ENCODE measurements at places on chromosomes 2 and 18.
A peak's percentile ranks its signal among the peaks of the same experiment; 100 is the strongest.

DNA sequence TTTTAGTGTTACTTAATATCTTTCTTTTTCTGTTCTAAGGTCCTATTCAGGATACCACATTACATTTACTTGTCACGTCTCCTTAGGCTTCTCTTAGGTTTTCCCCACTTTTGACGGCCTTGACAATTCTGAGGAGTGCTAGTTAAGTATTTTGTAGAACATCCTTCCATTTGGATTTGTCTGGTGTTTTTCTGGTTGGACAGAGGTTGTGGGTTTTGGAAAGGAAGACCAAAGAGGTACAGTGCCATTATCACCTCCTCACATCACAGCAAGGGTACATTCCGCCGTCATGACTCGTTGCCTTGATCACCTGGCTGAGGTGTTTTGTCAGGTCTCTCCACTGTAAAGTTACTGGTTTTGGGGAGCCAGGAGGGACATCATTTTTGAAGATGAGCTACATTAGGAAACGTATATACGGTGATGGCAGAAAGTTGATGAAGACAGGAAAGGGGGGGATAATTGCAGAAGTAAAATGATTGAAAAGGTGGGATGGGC lies 88.4 kb upstream of the TMEM247 start:
- DNase-seq, result no peak

DNA sequence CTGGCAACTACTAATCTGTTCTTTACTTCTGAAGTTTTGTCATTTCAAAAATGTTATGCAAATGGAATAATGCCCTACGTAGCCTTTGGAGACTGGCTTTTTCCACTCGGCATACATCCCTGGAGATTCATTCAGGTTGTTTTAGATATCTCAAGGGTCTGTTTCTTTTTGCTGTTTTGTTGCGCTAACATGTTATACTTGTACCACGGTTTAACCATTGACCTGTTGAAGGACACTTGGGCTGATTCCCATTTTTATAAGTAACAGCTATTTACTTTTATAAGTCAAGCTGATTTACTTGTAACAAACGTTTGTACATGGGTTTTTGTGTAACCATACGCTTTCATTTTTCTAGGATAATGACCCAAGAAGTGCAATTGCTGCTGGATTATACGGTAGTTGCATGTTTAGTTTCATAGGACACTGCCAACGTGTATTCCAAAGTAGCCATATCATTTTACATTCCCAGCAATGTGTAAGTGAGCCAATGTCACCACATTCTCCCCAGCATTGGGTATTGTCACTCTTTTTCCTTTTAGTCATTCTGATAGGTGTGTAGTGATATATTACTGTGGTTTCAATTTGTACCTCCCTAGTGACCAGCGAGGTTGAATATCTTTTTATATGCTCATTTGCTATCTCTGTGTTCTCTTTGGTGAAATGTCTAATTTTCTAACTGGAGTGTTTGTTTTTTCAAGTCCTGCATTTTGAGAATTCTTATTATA lies 36.5 kb upstream of the STAT4 start:
- DNase-seq, result no peak

DNA sequence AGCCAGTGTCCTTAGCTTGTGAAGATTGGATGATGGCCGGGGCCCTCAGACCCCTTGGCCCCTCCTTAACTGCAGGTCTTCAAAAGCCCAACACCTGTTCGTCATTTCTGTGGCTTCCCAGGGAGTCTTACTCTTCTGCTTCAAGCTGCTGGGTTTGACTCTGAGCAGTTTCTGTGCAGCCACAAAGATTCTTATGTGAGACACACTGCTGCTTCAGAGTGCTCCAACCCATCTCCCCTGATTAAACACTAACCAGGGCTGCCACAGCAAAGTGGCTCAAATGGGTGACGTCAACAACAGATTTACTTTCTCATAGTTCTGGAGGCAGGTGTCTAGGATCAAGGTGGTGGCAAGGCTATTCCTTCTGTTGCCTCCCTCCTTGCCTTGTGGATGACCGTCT lies 40.8 kb downstream of the TSN start:
- no peak for DNase-seq

GRCh38 chr2:54675738-54676137 lies 47.7 kb upstream of the EML6 start:
- no peak for DNase-seq

GRCh38 chr2:159561786-159562185 lies 54.6 kb downstream of the BAZ2B start:
- no peak for DNase-seq

- no peak for DNase-seq
Observed at GRCh38 chr18:6444466-6445228, 29.9 kb upstream of the L3MBTL4 start.

GRCh38 chr2:174529916-174530315 lies 43.1 kb upstream of the GPR155 start:
- DNase-seq, result no peak

- DNase-seq, result no peak
Observed at GRCh38 chr18:26414901-26415440, 133.4 kb downstream of the KCTD1 start.

DNA sequence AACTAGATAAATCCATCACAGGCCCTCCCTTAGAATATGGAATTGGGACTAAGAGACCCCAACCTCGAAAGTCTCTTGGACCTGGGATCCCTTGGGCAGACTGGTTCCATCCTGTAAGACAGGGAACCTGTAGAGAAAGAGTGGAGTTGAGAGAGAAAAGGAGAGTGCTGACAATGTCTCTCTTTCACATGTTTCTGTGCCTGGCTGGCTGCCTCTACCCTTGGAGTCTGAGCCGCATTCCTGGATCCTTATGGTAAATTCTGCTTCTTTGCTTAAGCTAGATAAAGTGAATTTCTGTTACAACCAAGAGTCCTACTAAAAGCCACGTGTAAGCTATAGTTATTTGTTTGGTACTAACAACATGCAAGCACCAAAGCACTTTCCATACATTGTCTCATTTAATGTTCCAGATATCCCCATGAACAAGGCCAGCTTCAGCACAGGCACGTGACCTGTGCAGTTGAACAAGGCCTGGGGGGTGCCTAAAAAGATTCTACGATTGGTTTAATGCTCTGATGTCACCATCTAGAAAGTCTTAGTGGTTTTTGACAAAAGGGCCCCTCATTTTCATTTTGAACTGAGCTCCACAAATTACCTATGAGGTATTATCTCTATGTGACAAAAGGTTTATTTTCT lies 2.1 kb upstream of the PUM2 start:
- no peak for DNase-seq

GRCh38 chr2:188132385-188132784 lies 159.3 kb upstream of the GULP1 start:
- DNase-seq, result peak; percentile 1

Data from NCI-H2081 treated with DMSO at 0.1 percent for 48 hours (cell line).